NCI-H510A (cell line): ENCODE measurements at places on chromosomes 3 and 15.
A peak's percentile ranks its signal among the peaks of the same experiment; 100 is the strongest.

- no peak for DNase-seq
Measured at GRCh38 chr15:36841193-36841592, 259.2 kb downstream of the MEIS2 start.

- no peak for DNase-seq
Measured at GRCh38 chr15:80931721-80932512, 57.7 kb downstream of the MESD start.

- no peak for DNase-seq
Measured at GRCh38 chr3:174891524-174892203, 32.5 kb downstream of the NAALADL2 start.

GRCh38 chr3:38740537-38740936 is 75.5 kb downstream of the SCN10A start:
- DNase-seq = no peak

GRCh38 chr3:127183931-127184869 is 8.7 kb upstream of the PRR23E start:
- no peak for DNase-seq

DNA sequence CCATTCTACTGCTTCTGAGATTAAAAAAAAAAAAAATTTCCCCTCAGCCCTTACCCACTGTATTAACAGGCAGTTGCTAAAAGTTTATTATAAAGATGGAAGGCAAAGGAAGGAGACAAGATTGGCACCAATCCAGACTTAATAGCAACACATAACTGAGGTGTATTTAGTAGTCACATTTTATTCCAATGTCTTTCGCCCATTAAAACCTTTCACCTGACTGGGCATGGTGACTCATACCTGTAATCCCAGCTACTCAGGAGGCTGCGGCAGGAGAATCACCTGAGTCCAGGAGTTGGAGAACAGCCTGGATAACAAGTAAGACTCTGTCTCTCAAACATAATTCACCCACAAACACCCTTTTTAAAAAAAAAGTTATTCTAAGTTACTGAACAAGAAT is 4.4 kb downstream of the ACAP2 start:
- no peak for DNase-seq

GRCh38 chr15:87716422-87716821 is 540.1 kb downstream of the NTRK3 start:
- no peak for DNase-seq

- no peak for DNase-seq
Measured at GRCh38 chr3:125271127-125271526, 58.6 kb upstream of the SLC12A8 start.

- no peak for DNase-seq
Measured at GRCh38 chr3:194023501-194024280, 112.3 kb upstream of the HES1 start.

- no peak for DNase-seq
Measured at GRCh38 chr3:24687671-24688070, 193.0 kb upstream of the THRB start.

GRCh38 chr3:140276703-140277102 is 341.7 kb downstream of the CLSTN2 start:
- peak; percentile 1 for DNase-seq

DNA sequence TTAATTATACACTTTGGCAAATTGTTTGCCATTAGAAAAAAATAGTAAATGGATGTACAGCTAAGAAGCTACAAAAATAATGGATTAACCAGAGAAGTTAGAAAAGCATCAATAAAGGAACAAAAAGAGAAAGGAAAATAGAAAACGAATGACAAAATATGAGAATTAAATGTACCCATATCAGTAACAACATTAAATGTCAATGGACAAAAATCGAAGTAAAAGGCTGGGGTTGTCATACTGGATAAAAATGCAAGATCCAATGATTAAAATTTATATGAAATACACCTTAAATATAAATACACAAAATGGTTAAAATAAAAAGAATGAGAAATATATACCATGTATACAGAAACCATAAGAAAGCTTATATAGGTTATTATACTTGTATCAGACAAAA is 470.6 kb downstream of the OCA2 start:
- no peak for DNase-seq

DNA sequence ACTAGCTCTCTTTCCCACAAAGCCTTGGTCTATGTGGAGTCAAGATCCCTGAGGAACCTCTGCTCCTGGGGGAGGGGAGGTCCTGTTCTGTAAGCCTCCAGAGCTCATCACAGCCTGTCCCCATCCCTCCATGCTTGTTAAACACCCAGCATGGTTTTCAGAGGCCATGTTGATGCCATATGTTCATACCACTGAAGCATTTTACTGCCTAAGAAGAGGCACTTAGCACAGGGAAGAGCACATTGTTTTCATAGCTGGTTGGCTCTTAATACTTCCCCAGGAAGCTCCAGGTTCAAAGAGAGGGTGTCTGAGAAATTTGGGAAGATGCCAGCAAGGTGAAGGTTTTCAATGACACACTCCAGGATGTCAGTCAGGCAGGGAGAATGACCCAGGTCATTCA is 25.6 kb downstream of the CPNE4 start:
- DNase-seq = no peak

DNA sequence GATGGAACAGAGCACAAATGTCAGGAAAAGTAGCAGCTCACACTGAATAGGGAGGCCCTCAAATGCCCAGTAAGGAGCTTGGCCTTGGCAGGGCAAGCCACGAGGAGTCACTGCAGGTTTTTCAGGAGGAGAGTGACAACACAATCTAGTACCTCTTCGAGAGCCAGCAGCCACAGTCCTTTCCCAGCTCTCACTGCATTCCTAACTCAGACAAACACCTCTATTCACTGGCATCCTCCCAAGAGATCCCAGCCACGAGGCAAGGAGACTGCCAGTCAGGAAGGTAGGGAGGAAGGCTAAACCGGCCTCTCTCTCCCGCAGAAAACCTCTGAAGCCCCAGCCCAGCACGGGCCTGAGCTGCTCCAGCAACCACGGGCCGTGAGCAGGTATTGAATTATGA is 146.0 kb upstream of the SMAD3 start:
- DNase-seq = no peak

DNA sequence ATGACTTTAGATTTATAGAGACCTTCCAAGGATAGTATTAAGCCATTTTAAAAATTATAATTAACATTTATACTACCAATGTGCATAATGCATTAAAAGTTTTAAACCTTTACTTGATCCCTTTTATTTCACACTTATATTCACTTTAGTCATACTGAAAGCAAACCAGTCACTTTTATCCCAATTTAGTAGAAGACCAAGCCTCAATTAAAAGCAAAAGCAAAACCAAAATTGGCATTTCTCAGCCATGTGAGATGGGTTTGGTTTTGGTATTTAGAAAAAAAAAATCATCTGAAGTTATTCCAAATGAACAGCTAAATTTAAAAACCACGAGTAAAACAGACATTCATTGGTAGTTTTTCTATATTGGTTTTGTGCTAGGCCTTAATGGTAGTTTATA is 249.4 kb downstream of the LPP start:
- DNase-seq = no peak

GRCh38 chr15:65305150-65305758 is 777 bp downstream of the RNU5B-1 start:
- DNase-seq = no peak

DNA sequence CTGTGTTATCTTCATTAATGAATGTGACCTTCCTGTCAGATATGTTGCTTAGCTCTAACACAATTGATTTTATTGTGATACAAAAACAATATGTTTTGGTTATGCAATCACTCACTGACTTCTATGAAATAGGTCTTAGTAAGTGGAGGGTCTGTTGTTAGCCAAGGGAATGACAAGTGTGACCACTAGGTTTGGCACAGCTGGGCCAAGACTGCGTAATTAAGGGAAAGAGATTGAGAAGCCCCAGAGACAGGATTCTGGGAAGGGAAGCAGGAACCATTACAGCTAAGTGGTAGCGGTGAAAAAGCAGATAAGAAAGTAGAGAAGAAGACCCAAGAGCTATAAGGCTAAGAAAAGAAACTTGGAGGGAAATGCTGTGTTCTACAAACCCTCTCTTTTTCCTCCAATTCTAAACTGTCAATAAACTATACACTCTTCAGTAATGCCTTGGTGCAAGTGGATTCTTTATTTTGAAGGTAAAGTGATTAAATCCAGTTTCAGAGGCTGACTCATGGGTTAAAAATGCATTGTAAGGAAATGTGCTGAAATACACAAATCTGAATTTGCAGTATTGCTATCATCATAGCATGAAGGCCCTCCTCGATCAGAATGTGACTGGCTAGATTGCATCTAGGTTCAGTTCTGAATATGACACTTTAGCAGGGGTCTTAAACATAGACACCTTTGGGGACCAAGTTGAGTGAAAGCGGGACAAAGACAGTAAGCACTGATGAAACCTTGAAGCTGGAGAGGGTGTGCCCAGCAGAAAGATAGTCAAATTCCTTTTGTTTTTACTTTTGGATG is 26.1 kb downstream of the KCNMB2 start:
- DNase-seq = no peak

DNA sequence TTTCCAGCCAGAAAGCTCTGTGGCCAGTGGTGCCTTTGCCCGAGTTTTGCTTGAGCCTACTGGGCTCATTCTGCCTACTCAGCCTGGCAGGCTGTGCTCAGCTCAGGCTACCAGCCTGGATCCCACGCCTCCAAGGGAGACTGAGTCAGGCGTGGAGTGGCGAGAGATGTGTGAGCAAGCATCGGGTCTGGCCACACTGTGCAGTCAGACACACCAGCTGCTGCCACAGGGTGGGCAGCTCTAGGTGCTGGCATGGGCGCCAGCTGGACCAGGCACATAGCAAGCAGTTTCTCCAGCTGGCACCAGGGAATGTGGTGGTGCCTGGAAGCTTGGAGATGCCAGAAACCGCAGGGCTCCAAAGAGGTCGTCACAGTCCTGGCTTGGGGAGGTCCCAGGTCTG is 498.5 kb upstream of the CNTN4 start:
- no peak for DNase-seq

DNA sequence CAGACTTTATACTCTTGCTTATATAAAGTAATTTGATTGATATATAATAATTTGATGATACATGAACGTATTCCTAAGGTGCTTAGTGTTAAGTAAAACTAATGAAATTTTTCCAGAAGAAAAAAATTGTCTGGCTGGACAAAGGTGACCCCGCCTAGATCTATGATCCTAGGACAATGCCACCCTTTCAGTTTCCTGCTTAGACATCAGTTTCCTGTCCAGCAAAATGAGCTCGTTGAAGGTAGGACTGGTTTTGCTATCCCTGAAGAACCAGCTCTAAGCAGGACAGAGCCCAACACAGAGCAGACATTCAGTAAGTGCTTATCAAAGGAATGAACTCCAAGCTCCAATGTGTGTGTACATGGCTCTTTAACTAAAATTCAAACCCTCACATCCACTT is 80.8 kb upstream of the SNTN start:
- DNase-seq = no peak

DNA sequence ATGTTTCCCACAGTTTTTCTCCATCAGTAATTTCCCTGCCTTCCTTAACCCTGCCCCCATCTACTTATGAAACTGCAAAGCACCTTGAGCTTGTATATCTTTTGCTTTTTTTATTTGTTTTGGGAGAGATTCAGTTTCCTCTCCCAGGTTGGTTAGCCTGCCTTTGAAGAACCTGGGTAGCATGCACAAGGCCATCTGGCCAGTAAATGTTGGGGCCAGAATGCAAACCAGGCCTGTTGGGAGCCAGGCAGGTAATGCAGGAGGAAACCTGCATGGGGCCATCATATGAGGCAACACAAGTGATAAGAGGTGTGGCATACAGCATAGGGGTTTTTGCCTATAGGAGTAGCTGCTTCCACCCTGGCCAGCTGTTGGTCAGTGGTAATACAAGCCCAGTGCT is 17.7 kb downstream of the SYNPR start:
- no peak for DNase-seq

- DNase-seq = no peak
Measured at GRCh38 chr3:30988769-30989168, 94.3 kb upstream of the GADL1 start.

GRCh38 chr3:43998370-43998835 is 243.3 kb upstream of the TOPAZ1 start:
- DNase-seq = no peak

DNA sequence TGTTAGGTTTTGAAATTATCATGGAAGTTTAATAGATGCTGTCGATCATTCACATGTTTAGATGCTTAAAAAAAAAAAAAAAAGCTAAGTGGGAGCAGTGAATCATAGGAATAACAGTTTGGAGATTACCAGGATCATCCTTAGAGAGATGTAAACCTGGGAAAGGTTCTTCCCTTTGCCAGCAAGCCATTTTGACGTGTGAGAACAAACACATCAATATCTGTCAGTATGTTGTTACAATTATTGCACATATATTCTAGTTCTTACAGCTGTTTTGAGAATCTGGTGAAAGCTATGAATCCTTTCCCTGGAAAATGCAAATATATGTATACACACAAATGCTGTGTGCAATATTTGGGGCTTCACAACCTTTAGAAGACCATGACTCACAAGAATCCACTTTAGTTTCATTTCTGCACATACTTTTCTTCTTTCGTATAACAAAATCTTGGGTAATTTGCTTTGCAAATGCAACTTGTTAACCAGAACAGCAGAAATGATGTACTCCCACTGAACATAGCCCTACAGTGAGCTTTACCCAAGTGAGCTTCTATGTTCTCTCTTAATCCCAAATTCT is 12.0 kb downstream of the NFKBIZ start:
- no peak for DNase-seq

DNA sequence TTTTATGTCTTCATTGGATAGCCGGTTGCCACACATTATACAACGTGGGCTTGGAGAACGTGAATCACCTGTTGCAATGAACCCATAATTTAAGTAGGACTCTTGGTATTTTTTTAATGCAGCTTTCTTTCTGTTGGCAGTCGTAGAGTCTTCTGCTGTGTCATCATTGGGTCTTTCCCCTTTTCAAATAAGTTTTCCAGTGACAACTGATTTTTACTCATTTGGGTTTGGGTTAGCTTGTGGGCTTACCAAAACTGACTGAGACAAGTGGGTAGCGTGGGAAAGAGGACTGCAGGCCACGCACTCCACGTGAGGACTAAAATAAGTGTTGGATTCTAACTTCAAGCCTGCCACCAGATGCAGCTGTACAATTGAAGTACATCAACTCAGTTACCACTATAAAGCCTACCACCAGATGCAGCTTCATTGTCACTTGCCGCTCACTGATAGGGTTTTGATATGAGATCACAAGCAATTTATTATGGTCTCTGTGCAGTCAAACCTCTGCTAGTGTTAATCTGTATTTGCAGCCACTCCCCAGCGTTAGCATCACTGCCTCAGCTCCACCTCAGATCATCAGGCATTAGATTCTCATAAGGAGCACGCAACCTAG is 6.4 kb upstream of the CAPN7 start:
- no peak for DNase-seq

GRCh38 chr3:99845331-99845730 is 27.7 kb downstream of the CMSS1 start:
- no peak for DNase-seq

GRCh38 chr3:117201901-117202774 is 492.6 kb downstream of the TUSC7 start:
- DNase-seq = no peak
